HCEC 1CT (cell line): ENCODE measurements at places on chromosomes 4 and X.

DNA sequence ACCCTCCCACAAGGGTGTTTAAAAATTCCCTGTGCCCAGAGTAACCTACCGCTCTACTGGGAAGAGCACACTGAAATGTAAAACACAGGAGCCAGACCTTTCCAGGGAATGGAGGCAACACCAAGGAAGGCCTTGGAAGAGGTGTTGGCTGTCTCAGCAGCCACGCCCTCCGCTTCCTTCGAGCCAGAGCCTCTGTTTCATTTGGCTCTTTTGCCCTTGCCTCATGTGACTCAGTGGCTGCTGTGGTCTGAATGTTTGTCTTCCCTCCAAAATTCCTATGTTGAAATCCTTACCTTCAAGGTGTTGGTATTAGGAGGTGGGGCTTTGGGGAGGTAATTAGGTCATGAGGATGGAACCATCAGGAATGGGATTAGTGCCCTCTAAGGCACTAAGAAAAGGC is 11.3 kb downstream of the SCD5 start:
- DNase-seq, result no peak

DNA sequence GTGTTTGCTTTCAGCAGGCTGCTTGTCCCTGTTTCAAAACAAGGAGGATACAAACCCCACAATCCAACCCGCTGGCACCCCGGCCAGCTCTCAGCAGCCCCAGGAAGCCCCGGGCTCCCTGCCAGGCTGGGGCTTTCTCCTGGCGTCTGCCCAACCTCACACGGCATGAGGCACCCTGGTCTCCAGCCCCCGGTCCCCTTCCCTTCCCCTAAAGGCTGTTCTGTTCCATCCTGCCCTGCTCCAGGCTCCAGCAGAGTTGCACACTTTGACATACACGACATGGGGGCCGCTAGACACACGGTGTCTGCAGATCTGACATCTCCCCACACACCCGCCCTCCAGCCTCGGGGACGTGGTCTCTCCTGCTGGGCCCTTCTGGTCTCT is 107.7 kb upstream of the ADRA2C start:
- DNase-seq, result no peak

- DNase-seq, result no peak
Observed at GRCh38 chr4:98468709-98469108, 189.7 kb downstream of the TSPAN5 start.

DNA sequence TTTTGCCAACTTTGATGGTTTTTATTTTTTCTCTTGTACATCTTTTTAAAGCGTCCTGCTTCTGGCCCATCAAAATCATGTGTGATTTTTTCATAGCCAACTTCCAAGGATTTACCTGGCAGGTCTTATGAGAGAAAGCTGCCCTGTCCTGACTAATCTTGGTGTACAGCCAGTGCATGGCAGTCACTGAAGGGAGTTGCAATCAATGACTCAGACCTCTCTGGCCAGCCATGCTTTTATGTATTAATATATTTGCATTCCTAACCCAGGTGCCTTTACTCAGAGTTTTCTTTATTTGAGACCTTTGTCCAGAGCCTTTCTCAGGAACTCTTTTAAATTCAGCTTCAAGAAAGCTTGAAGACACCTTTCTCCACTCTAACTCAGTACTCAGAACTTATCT is 691.5 kb upstream of the HTR2C start:
- DNase-seq, result peak; percentile 6

DNA sequence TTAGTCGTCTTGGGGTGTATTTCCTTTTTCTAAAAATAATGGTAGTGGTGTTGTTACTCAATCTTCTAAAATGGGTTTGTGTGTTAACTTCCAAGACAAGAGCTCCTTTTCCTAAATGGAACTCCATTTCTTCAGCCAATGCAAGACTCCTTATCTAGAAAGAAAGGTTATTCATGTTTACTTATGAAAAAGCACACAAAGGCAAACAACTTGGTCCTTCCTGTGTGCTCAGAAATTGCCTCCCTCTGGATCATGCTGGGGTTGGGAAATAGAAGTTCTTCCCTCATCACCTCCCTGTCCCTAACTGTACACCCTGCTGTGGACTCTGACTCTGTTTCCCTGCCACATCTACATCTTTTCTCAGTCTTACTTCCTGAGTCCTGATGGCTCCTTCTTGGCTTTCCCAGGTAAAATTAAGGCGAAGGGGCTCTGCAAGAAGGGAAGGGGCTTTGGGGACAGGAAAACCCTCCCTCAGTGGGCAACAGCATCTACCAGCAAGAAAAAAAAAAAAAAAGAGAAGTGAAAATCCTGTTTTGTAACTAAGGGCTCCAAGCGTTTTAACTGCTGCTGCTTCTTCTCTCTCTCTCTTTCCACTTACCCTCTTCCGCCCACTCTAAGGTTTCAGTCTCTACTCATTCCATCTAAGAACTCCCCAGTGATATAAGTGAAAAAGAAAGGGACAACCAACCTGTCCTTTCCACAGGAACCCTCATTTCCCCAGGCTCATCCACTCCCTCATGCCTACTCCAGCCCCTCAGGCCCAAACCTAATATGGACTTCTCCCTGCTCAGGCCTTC is 19.8 kb upstream of the TASL start:
- no peak for DNase-seq

DNA sequence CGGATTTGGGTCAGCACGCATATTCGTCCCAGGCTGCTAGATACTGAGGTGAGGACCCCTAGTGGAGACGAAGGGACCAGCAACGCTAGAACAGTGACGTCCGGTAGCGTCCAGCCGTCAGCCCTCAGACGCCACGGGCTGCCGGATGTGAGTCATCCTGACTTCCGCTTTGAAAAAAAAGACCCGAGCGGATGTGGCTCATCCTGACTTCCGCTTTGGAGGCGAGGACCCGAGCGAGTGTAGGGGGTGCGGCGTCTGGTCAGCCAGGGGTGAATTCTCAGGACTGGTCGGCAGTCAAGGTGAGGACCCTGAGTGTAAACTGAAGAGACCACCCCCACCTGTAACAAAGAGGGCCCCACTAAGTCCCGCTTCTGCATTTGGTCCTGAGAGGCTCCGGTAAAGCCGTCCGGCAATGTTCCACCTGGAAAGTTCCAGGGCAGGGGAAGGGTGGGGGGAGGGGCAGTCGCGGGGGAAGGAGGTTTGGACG is at the start of gene MAGEB2:
Gene MAGEB2 (plus strand): TSS at position 207 of the 487 bp plus-strand sequence. CDS start 3,018 bp downstream, outside the sequence.
- DNase-seq, result no peak

GRCh38 chrX:9558615-9559014 is 93.8 kb downstream of the TBL1X start:
- no peak for DNase-seq

DNA sequence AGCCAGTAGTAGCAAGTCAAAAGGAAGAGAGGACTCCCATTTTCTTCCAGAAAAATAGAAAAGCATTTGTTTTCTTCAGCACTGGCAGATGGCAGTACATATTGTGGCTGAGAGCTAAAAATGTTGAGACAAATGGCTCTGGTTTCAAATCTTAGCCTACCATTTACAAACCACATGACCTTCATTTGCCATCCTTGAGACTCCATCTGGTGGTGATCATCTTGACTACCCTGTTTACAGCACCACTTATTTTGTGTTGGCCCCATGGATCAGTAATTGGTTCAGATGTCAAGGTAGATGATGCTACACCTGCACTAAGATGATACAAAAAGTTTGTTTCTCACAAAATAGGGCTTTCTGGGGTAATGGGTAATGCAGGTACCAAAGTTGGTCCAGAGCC is 951.8 kb upstream of the IGFBP7 start:
- DNase-seq, result no peak

DNA sequence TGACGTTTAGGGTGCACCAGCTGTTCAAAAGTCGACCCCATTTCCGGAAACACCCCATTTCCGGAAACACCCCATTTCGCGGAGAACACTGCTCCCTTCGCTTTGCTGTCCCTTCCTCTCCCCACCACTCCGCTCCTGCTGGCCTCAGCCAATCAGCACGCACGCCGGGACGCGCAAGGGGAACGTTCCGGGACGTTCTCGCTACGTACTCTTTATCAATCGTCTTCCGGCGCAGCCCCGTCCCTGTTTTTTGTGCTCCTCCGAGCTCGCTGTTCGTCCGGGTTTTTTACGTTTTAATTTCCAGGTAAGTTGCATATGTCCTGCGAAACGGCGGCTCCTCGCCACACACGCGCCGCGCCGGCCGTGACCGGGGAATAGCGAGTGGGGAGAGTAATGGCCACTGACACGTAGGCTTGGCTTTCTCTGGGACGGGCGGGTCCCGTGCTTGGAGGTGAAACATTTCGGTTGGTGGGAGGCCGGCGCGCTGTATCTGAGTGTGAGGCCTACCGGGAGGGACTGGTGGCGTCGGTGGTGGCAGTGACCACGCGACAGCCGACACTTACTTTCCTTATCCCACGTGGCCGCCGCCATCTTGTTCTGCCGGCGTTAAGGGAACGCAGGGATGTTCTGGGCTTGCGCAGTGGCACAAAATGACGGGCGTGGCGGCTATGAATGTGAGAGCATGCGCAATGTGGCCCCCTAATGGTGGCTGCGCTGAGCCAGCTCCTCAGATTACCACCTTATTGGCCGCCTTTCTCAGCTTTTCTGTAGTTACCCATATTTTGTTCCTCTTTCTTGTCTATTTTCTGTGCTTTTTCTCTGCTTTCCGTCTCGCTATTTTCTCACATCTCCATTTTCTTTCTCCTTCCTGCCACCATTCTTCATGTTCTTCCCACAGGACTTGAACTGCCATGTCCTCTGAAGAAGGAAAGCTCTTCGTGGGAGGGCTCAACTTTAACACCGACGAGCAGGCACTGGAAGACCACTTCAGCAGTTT is at the start of gene RBM3:
Gene RBM3 (plus strand): TSS at position 215 of the 997 bp plus-strand sequence. CDS start 697 bp downstream, at position 912.
- peak; percentile 92 for DNase-seq

- no peak for DNase-seq
Observed at GRCh38 chrX:413322-414201, 26.9 kb upstream of the PPP2R3B start.

- DNase-seq, result no peak
Observed at GRCh38 chrX:7996414-7996813, 69.2 kb upstream of the PNPLA4 start.

DNA sequence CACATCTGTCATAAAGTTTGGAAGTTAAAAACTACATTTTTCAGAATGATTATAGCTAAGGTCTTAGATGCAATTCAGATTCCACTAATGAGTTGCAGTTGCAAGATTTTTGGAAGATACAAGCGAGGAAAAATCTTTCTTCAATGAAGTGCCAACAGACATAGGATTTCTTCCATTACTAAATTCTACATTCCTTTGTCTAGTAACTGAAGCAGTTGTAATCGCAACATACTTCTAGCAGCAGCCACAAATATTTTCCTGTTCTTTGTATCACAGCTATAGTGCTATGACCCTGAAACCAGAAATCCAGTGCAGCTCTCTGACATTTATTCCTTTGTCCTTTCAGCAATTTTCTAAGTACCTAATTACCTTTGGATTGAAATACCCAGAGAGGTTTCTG is 225.2 kb upstream of the SLIT2 start:
- no peak for DNase-seq

DNA sequence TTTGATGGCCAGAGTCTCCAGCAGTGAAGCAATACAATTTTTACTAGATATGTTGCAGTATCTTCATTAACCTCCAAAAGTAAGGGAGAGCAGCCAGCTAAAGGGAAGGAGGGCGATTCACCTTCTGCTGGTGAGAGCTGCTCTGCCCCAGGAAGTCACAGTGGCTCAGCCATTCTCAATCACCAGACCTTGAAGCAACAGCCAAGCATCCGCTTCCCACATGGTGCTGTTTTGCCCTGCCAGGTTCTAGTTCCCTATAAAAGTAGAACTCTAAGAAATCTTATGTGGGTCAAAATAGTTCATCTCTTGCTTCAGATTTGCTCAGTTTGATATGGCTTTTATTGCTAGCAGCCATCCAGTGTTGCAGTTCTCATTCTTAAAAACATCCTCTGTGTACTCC is 166.8 kb downstream of the STIM2 start:
- no peak for DNase-seq

GRCh38 chr4:52234561-52235440 is 183.7 kb downstream of the SPATA18 start:
- DNase-seq, result no peak

GRCh38 chr4:37685161-37685822 is 884 bp downstream of the RELL1 start:
- peak; percentile 59 for DNase-seq
